ENCODE measurements at places on chromosomes 16 and 17.

DNA sequence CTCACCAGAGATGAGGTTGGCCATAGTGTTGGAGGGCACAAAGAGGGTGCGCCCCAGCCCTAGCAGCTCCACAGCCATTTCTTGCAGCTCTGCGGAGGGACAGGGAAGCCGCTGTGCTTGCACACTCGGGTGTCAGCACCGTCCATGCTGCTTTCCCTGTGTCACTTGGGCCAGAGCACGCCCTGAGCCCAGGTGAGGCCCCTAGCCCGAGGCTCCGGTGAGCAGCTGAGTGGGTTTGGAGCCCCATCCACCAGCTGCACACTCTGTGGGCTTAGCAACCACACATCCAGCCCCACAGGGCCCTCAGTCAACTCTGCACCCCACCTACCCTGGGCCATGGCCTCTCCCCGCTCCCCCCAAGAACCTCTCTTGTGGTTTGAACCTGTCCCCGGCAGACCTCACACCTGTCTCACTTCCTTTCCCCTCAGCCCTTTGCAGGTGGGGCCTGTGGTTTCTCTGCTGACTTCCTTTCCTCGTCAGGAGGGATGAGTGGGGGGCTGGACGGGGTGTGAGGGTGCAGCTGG is 20.7 kb downstream of the TMEM235 start:
- DNase-seq, result peak; percentile 71
- no peaks in the 10 kb centered on the region for H3K27me3 ChIP-seq

GRCh38 chr17:30824002-30824355 is 513 bp downstream of the CRLF3 start:
- H3K36me3 ChIP-seq, result no peaks in the 10 kb centered on the region
- no peaks in the 10 kb centered on the region for H3K27me3 ChIP-seq
- peak overlapping the region; percentile 81 for H3K4me3 ChIP-seq
- H3K27ac ChIP-seq, result no peak overlapping the region
- H3K4me1 ChIP-seq, result no peaks in the 10 kb centered on the region
- DNase-seq, result no peak

DNA sequence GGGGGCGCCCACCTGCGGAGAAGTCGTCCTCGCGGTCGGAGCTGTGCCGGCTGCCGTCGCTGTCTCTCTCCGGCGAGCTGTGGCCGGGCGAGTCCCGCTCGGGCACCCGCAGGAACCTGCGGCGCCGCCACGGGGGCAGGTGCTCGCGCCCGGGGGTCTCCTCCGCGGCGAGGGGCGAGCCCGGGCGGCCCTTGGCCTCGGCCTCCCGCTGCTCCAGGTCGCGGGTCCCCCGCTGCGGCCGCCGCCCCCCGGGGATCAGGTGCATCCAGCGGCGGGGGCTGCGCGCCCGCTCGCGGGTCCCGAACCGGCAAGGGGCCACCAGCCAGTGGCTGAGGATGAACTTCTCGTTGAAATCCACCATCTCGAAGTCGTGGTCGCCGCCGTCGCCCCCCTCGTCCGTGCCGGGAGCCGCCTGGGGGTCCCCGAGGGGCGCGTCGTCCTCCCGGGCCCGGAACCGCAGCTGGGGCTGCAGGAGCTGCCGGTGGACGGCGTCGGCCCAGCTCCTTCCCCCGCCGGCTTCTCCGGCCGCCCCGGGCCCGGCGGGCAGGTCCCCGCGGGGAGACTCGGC is 41.4 kb upstream of the BHLHA9 start:
- DNase-seq, result peak; percentile 78
- H3K27me3 ChIP-seq, result no peaks in the 10 kb centered on the region
- H3K27ac ChIP-seq, result no peak overlapping the region
- H3K4me1 ChIP-seq, result no peaks in the 10 kb centered on the region
- no peaks in the 10 kb centered on the region for H3K36me3 ChIP-seq

DNA sequence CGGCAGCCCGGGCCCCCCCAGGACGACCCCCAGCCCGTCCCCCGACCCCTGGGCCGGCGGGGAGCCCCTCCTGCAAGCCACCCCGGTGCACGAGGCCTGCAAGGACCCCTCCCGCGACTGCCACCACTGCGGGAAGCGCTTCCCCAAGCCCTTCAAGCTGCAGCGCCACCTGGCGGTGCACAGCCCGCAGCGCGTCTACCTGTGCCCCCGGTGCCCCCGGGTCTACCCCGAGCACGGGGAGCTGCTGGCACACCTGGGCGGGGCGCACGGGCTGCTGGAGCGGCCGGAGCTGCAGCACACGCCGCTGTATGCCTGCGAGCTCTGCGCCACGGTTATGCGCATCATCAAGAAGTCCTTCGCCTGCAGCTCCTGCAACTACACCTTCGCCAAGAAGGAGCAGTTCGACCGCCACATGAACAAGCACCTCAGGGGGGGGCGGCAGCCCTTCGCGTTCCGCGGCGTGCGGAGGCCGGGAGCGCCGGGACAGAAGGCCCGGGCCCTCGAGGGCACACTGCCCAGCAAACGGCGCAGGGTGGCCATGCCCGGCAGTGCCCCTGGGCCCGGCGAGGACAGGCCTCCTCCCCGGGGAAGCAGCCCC is 15.6 kb upstream of the ZFPM1 start:
- H3K27me3 ChIP-seq, result no peaks in the 10 kb centered on the region
- DNase-seq, result no peak
- no peaks in the 10 kb centered on the region for H3K4me1 ChIP-seq
